ENCODE measurements at places on chromosomes 3 and 15.

GRCh38 chr3:191170097-191170496 is 28.9 kb upstream of the OSTN start:
- DNase-seq, result no peak

DNA sequence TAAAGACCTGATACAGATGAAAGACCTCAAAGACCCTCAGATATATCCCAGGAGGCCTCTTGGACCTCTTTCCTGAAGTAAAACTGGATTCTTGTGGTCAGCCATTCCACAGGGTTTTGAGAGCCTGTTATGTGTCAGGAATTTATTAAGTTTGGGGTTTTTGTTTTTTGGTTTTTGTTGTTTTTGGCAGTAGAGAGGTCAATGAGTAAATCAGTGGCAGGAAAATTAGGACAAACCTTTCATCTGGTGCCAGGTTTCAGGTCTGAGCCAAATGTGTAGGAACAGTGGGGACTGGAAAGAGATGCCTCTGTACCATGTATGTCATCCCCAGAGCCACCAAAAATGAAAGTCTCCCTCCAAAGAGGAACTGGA is 520.4 kb upstream of the MDFIC2 start:
- no peak for DNase-seq

DNA sequence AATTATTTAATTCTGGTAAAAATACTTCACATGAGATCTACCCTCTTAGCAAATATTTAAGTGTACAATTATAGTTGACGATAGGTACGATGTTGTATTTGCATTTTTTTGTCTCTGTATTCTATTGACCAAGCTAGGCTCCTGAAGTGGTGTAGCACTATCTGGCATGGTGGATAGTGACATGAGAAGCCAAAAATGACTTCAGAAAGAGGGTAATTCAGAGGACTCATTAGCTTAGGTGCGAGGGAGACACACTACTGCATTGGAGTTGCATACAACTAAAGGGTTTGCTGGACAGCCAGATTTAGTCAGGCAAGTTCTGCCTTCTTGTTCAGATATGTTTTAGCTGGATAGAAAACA is 50.6 kb downstream of the KBTBD8 start:
- DNase-seq, result no peak

DNA sequence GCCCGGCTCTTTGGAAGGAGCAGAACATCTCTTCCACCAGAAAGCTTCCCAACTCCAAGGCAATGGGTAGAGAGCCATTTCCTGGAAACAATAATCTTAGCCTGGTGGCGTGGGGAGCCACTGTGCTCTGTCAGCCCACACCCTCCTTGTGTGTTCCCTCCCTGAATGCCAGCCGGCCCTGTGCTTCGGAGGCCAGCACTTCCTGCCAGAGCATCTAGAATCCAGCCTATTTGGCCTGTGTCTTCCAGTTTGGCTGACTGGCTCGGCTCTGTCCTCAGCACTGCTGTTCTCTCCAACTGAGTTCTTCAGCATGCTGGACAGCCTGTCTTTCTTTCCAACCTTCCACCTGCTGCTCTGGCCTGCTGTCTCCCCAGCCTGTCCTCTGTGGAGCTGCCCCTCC is 349.3 kb downstream of the MFSD1 start:
- DNase-seq, result no peak

GRCh38 chr3:14175383-14176037 is 2.9 kb downstream of the XPC start:
- peak; percentile 13 for DNase-seq

All from activated T-cell treated with anti-CD3 and anti-CD28 coated beads for 1 hour (primary cell).